T-helper 17 cell (primary cell): ENCODE measurements at places on chromosomes 12 and 14. TPM values are rescaled to one million over a fixed set of nuclear protein-coding genes. Genes with fewer than 3 reads are reported as not detected.

- no peak for DNase-seq
Measured at GRCh38 chr14:85575617-85575898, 45.6 kb downstream of the FLRT2 start.

GRCh38 chr14:57136669-57137328, 131.9 kb downstream of the EXOC5 start:
- DNase-seq, result no peak

Gene PCED1B
- 48.6 TPM for total RNA-seq

- DNase-seq, result no peak
Measured at GRCh38 chr12:10632226-10632625, 18.8 kb upstream of the MAGOHB start.

GRCh38 chr14:37585101-37585511, 9.9 kb downstream of the FOXA1 start:
- DNase-seq, result no peak

DNA sequence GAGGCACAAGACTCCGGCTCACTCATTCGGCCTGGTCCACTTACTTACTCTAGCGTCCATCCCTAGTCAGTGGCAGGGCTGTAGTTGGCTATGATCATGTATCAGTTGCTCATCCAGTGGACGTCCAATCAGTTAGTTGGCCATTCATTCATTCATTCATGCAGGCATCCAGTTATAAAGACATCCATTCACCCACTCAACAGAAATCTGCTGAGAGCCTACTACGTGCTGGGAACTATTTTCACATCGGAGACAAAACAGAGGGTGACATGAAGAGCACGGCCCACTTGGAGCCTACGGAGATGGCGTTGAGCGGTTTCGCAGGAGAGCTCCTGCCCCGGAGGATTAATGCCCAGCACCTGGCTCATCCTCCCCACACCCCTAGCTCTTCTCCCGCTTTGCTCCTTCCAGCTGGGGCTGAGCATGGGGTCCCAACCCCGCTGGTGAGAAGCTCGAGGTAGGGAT, 49.7 kb downstream of the SNAPC1 start:
- no peak for DNase-seq

- no peak for DNase-seq
Measured at GRCh38 chr12:62866451-62867082, 68.4 kb downstream of the PPM1H start.

GRCh38 chr12:108607981-108608600, 10.2 kb upstream of the TMEM119 start:
- no peak for DNase-seq

GRCh38 chr12:24966951-24967564, 18.2 kb upstream of the BCAT1 start:
- DNase-seq, result no peak

Gene PMEL
- total RNA-seq, result 0.63 TPM

Gene NRL
- total RNA-seq, result 3.2 TPM

GRCh38 chr12:21881965-21882364, 59.3 kb downstream of the ABCC9 start:
- DNase-seq, result no peak

DNA sequence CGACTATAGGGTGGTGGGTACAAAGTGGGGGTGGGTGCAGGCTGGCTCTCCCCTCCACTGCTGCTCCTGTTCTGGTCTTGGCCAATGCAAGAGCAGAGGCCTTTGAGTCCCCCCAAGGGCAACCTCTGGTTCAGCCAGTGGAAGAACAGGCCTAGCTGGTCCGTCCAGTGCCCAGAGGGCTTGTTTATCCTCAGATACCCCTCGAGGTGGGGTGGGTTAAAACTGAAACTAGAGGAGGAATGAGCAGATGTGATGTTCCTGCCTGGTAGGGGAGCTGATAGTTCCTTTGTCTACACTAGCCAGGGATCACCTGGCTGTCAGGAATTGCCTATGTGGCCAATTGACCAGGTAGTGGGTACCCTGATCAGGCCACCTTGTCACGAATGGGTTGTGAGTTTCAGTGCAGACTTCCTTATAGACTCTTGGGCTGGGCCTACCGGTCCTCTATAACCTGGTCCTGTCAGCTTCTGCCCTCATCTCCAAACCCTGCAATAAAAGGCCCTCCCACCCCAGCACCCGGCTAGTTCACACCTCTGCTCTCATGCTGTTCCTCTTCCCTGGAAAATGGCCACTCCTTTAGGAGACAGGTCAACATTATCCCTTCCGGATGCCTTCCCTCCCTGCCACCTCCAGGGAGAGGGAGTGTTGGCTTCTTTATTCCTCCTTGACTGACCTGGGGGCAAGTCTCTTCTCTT, 10.7 kb upstream of the HSP90AA1 start:
- DNase-seq, result no peak

Gene PLCZ1
- total RNA-seq, result not detected

Gene ANO2
- total RNA-seq, result 0.89 TPM

Gene TPH2
- total RNA-seq, result not detected

- no peak for DNase-seq
Measured at GRCh38 chr14:89461256-89461655, 44.2 kb upstream of the FOXN3 start.

DNA sequence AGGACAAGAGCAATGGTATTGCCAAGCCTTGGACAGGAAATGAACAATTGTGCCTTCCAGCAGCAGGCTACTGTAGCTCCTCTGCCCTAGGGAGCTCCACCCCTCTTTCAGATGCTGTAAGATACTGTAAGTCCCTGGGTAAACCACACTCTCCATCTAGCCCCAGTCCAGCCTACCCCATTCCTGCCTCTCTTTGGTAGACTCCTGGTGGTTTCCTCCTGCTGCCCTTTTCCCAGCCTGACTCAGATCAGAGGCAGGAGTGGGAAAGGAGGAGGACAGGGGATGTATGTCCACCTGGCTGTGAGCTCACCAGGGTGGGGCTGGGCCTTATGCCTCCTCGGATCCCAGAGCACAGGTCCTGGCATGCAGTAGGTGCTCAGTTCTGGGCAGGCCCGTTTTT, 174.6 kb downstream of the ESRRB start:
- no peak for DNase-seq

Gene P2RX2
- total RNA-seq, result not detected

GRCh38 chr12:109879351-109880042, 844 bp downstream of the GLTP start:
- DNase-seq, result no peak

DNA sequence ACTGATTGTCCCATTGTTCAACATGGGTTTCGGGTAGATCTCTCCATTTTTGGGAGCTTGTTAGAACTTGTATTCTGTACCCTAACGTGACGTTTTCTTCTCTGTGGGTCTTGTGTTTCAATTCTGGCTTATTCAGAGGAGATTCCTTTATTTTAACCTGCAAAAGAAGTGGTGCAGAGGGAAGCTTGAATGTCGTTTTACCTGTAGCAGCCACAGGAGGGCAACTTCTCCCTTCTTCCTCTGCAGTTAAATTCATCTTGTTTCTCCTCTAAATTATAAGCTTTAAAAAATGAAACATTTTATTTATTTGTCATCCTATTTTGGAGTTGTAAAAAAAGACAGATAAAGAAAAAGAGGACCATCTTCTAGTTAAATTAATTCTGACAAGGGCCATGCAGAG, 13.7 kb upstream of the CLEC4D start:
- DNase-seq, result no peak

Gene CERS5
- 51.6 TPM for total RNA-seq

GRCh38 chr14:50312734-50313054, 570 bp downstream of the DMAC2L start:
- no peak for DNase-seq

Gene KRT78
- not detected for total RNA-seq

DNA sequence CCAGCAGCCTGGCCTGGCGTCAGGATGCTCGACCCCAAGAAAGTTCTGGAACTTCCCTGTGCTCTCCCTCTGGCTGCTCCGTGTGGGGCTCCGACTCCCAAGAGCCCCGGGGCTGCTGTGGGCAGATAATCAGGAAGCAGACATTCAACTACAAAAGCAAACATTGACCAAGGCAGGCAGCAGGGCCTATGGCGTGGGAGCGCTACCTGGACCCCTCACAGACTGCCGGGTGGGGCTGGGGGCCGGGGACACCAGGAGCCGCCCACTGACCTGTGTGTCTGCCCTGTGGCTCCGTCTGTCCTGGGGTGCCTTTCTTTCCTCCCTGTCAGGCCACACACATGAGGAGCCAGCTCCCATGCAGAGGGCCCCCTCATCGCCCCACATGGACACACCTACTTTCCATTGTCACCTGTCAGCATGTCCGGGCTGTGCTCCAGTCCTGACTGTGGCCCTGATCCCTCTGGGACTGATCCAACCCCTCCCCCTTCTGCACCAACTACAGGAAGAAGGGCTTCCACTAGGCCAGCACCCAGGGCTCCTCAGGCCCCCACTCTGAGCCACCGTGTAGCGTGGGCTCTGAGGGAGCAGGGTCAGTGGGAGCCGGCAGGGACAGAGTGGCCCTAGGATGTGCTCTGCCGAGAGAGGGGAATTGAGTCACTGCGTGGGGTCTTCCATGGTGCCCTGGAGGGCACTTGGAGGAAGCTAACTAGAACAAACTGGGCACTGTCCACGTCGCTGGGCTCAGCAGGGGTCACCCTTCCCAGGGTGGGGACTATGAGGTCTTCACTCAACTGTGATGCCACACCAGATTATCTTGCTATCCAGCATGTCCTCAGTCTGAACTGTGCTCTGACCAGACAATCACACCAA, 215.4 kb upstream of the C14orf180 start:
- DNase-seq, result no peak

- DNase-seq, result no peak
Measured at GRCh38 chr14:24139272-24139934, 2.0 kb downstream of the EMC9 start.

GRCh38 chr12:78171061-78171460, 340.4 kb downstream of the NAV3 start:
- no peak for DNase-seq

Gene L3HYPDH
- total RNA-seq, result 13.8 TPM

DNA sequence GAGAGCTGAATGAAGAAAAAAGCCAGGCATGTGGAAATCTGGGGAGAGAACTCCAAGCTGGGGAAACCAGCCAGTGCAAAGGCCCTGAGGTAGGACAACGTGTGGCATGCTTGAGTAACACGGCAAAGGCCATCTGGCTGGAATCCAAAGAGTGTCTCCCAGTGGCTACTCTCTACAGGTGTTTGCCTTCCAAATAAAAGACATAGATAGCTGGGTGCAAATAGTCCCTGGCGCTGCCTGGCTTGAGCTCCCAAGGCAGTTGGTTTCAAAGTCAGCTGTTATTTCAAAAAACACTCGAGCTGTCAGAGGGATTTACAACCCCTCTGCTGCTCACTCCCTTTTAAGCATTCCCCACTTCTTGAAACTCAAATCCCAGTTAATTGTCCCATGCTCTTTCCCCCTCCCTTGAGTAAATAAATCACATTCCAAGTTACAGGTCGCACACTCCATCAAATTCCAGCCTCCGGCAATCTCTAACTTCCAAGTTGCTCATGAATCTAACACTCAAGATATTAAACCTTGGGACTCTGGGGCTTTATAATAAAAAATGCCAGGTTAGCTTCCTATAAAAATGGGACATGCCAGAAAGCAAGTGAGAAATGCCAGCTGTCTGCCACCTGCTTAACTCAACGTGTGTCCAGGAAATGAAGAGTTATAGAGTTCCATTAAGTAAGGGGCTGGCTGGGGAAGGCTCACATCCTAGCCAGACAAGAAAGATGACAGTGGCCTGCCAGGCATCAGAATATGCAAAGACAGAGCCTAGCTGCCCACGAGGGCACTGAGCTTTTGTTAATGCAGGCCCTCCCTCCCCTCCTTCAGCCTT, 133.6 kb upstream of the NOS1 start:
- DNase-seq, result no peak

Gene SNRNP35
- total RNA-seq, result 31.3 TPM

GRCh38 chr14:58969951-58970751, 218.3 kb upstream of the DAAM1 start:
- no peak for DNase-seq

DNA sequence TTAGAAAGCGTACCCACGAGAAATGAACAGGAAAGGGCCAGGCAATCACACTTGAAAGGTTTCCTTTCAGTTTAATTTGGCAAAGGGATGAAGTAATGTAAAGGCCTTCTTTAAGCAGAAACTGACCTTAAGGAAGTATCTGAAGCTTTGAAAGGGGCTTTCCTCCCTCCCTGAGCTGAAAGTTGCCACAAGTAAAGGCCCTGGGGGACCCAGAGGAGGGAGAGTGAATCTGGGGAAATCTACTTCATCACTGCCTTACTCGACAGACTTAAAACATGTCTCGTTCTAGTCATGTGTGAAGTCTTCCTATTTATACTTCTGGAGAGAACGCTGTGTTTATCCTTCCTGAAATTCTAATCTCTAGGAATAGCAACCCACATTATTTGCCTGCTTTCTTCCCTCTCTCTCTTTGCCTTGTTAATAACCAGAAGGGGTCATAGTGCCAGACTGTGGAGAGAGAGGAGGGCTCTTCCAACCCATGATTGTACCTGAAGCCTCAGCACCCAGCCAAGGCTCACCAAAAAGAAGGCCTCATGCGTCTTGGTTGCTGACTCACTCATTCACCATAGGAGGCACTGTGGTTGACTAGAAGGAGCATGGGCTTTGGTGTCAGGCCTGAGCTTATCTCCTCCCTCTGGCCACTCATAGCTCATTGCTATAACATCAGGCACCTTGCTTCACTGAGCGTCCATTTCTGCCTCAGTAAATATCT, 10.2 kb upstream of the GPX2 start:
- no peak for DNase-seq

- peak; percentile 61 for DNase-seq
Measured at GRCh38 chr14:61342486-61342885, 21.1 kb downstream of the PRKCH start.

Gene FRMD6
- 0.73 TPM for total RNA-seq

DNA sequence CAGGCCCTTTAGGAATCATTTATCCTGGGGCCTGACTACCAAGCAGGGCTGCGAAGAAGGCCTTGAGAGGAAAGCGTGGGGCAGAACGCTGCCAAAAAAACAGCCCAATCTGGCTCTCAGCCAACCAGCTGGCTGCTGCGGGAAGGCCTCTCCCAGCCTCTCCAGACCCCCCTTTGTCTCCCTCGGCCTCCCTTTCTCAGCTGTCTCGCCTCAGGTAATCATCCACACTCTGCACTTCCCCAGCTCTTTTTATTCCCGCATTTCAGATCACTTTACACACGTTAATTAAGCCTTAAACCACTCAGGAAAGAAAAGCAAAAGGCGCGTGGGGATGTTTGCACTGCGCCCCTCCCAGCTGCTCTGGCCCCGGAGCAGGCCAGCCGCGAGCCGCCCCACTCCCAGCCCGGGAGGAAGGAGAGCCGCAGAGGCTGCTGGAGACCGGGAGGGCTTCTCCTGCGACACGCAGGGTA, 208.2 kb upstream of the FOXN3 start:
- no peak for DNase-seq

DNA sequence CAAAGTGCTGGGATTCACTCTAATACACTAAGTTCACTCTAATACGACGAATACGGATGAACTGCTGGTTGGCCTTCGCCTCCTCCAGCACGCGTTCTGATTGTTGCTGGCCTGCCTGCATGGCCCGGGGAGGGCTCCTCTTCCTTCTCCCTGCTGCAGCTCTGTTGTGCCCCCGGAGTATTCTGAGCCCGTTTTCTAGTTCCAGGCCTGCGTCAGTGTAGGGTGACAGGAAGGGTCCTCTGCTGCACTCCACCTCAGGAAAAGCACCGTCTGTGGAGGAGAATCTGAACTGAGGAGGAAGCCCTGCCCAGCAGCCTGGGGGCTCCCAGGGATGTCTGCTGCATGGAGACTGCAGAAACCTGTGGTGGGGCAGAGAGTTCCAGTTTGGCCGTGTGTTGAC, 44.4 kb downstream of the DDX51 start:
- DNase-seq, result no peak

Gene TRMT61A
- 8.3 TPM for total RNA-seq

Gene MIP
- not detected for total RNA-seq

- no peak for DNase-seq
Measured at GRCh38 chr12:123286652-123287373, 15.2 kb upstream of the CDK2AP1 start.

GRCh38 chr12:2113119-2113912, 60.5 kb downstream of the CACNA1C start:
- DNase-seq, result no peak

Gene CMTM5
- total RNA-seq, result 29.1 TPM
